ENCODE measurements at places on chromosomes 2 and 18.

DNA sequence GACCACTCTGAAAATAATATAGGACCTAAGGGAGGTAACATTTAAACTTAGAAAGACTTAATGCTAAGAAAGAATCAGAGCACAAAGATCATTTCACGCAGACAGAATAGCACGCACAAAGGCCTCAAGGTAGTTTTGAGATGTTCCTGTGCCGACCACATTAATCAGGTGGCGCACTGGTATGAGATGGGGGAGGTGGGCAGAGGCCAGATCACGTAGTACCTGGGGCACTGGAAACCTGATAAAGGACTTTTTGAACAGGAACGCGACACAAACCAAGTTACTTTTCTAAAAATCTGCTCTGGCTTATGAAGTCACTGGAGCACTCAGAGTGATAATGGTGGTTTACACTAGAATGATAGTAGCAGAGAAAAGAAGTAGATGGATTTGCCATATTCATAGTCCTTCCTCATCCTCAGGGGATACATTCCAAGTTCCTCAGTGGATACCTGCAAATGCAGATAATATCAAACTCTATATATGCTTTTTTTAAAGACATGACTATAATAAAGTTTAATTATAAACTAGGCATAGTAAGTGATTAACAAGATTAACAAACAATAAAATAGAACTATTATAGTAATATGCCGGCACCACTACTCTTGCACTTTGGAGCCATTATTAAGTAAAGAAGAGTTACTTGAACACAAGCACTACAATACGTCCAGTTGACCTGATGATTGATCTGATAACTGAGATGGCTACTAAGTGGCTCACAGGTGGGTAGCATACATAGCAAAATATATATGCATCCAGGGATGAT, 42.6 kb upstream of the CDCA7 start:
- no peak for DNase-seq

DNA sequence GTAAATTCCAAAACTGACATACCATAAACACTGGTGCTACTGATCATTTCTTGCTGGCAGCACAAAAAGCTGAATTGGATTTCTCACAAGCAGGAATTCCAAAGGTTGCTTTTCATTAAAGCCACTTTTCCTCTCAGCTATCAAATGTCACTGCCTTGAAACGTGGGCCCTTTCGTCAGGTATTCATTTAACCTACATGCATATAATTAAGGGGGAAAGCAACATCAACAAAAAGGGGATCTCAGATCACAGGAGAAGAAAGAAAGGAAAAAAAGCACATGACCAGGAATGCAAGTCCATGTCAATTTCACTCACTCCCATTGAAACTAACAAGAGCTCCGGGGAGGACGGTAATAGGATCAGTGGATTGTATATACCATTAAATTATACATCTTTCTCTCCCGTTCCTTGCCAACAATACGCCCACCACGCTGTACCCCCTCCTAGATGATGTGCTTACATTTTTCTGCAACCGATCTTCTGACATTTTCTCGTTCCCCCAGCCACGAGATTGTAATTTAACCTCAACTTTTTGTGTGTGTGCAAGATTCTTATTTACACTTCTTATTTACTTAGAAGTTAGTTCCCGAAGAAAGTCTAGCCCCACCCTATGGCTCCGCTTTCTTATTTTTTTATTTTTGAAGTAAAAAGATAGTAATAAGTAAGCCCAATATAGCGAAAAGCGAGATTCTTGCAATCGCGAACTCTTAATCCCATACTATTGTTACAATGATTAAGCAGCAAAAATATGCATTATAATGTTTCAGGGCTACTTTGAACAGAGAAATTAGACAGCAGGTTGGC, 725 bp downstream of the FIGN start:
- DNase-seq = peak; percentile 14

GRCh38 chr2:58798676-58799208, 557.6 kb upstream of the FANCL start:
- no peak for DNase-seq

DNA sequence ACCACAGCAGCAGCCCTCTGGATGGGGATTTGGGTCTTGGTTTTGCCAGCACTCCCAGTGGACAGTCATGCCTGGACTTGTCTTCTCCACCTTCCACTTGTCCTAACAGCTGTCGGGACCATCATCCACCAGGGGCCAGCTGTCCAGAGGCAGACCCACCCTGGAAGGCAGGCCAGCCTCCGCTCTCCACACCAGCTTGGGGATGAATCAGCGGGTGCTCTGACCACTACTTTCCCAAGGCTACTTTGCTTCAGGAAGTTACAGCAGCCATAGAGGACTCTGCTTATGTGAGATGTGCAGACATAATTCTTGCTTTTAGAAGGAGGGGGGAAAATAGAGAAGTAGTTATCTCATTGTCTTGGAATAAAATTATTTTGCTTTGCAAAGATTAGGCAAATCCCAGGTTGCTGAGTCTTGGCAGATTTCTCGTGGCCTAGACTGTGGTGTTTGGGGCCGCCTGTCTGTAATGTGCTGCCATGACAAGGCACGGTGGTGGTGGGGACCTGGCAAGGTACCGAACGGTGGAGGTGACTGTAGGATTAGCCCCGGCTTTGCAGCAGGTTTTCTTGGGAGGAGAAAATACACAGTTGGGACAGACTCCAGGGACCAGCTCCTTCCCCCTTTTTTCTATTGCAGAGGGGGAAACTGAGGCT, 148.7 kb downstream of the AGAP1 start:
- no peak for DNase-seq

DNA sequence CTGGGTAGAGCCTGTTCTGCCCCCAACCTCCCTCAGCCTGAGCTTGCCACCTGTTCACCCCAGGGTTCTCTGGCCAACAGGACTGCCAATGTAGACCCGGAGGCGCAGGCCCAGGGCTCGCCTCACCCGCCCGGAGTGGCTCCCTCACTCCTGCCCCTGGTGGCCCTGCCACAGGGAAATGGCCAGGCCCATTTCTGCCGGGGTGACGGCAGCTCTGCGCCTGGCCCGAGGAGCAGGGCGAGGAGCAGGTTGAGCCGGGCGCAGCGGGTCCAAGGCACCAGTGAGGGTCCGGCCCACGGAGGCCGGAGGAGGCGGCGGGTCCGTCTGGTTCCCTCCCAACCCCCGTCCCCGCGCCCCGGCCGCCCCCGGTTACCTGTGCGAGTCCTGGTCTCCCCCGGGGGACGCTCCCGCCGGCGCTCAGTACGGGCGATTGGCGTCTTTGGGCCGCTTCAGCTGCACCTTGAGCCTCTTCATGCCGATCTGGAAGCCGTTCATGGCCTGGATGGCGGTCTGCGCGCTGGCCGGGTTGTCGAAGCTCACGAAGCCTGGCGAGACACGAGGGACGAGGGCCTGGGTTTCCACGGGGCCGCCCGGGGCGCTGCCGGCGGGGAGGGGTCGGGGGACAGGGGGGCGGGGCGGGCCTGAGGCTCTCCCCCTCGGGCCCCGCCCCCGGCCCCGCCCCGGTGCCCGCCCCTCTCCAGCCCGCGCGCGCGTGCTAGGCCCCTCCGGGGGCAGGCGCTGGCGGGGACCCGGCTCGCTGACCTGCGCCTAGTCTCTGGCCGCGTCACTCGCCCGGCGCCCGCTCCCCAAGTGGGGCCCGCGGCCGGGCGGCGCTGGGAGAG, 312.0 kb downstream of the CELF4 start:
- DNase-seq = no peak

DNA sequence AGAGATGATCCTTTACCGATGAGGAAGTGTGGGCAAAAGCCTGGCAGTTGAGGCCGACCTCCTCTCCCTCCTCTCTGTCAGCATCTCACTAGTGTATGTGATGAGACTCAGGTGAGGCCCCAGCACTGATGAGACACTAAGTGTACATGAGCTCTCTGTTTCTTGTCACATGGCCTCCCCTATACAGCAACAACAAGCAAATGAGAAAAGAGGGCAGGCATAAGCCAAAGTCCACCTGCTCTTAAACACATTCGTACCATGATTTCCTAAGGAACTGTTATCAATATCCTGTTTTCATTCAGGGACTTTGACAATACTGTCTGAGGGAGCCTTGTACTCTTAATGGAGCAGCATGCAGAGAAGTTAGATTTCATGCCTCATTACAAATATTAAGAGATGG, 113.0 kb downstream of the CNTNAP5 start:
- no peak for DNase-seq

GRCh38 chr2:229860334-229860733, 61.5 kb downstream of the TRIP12 start:
- DNase-seq = no peak

- DNase-seq = no peak
Measured at GRCh38 chr2:73822276-73822675, 6.5 kb upstream of the STAMBP start.

DNA sequence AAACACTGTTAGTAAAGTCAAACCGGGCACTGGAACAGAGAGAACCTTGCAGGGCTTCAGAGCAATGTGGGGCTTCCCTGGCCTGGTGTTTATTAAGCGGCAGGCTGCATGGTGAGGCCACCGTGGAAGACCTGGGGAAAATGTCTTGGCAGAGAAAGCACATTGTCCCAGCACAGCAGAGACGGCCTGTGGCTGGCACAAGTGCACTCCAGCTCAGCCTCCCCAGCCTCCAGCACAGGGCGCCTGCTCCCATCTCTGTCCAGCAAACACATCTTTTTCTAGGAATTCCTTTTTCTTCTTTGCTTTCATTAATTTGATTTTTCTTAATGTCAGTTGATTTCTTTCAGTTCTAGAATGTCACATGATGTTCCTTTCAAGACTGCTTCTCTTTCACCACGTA, 138.2 kb upstream of the NFATC1 start:
- no peak for DNase-seq

DNA sequence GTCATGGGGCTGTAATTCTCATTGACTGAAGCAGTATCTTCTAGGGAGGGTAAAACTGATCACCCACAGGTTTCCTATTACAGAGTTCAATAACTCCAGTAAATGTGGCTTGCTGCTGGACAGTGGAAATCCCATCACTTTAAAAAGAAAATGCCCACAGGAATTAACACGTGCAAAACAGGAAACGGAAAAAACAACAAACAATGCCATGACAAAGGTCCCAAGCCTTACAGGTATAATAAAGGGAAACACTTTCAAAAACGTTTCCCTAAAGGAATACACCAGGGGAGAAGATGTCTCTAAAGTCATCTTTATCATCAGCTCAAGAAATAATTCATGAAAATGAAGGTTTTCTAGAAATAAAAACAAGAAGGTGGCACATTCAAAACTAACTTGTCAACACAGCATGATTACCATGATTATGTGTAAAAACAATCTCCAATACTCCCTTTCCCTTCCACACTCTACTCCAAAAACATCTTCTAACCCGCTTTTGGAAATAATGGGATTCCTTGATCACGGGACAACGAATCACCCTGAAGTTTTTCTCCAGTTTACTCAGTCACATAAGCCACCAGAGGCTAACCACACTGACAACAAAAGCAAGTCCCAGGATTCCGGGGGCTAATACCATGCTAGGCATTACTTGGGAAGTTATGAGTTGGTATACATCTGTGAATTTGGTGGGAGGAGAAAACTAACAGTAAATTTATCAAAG, 167.9 kb downstream of the TCF4 start:
- DNase-seq = peak; percentile 47

GRCh38 chr18:59996370-59996966, 96.7 kb downstream of the PMAIP1 start:
- DNase-seq = peak; percentile 58

DNA sequence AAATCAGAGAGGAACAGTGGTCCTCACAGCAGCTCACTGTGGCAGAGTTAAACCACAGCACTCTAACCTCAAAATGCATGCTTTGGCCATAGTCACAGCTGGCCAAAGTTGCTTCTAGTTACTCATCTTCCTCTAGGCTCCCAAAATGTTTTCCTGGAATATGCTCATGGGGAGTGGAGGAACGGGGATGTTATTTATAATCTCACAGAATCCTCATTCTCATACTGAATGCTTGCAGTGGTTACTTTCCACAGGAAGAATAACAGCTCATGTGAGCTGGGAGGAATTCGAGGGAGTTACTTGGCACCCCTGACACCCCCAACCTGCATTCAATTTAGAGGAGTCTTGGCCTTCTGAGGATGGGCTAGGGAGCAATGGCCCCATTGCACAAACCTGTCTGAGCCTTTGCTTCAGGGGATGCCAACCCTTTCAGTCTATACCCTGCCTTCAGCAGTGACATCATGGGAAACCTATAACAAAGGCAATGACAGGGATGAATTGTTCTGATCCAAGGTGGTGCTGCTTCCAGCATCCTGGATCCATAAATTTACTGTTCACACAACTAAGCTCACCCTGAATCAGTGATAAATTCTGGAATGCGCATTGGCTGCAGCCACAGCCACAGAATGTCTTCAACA, 22.4 kb upstream of the CCBE1 start:
- DNase-seq = peak; percentile 91

GRCh38 chr2:43051338-43051737, 175.1 kb downstream of the ZFP36L2 start:
- peak; percentile 54 for DNase-seq

DNA sequence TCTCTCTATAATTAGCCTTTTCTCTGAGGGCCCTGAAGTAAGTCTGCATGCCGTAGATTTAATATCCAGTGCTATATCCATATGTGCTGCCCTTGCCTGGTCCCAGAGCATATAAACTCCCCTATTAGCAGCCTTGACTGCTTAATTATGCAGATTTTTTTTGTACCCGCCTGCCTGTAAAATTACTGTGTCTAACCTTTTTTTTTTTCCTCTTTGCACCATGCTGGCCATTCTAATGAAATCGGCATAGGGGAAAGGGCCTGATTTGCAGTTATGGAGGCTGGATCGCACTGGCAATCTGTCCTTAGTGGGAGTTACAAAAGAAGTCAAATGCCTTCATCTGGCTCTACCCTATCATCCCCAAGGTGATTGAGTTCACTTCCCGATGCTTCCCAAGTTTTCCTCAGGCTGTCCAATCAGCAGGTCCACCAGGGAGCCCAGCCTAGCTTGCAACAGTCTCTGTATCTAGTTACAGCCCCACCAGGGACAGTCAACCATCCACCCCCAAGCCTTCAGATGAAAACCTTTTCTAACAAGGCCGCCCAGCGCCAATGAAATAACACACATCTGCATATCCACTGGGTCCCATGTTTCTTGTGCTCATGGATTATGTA, 239.0 kb downstream of the ZNF521 start:
- DNase-seq = no peak

DNA sequence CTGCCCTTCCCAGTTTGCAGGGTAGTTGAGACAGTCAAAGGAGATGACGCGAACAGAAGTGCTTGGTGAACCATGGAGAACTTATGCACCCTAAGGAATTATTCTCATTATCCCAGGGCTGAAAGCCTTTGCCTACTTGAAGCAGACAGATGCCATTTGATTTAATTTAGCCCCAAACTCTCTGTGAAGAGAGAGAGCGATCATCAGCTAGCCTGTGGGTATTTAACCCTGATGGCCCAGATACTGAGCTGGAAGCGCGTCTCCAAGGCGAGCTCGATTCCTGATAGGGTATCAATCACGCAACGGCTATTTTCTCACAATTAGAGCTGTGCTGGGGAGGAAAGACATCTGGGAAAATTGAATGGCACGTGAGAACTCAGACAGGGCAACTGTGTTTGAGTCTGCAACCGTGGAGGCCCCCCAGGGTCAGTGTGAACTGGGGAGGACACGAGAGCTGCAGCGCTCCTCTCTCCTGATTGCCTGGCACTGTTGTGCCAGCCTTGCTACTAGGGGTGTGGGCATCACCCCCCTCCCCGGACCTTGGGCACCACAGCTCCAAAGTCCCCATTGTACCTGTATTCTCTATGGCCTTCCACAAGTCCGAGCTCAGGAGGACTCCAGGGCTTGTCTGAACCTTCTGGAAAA, 73.2 kb downstream of the CAPN13 start:
- DNase-seq = no peak

Data from fibroblast of skin of right quadriceps (primary cell).